Occipital lobe (tissue), 3 donors: ENCODE measurements at places on chromosomes 4 and X. TPM values are rescaled to one million over a fixed set of nuclear protein-coding genes. Genes with fewer than 3 reads are reported as not detected.
A peak's percentile ranks its signal among the peaks of the same experiment; 100 is the strongest.

The SPANXB1 gene
- total RNA-seq: not detected

The KLB gene
- not detected for total RNA-seq

- no peak for DNase-seq
Measured at GRCh38 chr4:147578051-147578476, 39.1 kb upstream of the TMEM184C start.

- DNase-seq: no peak
Measured at GRCh38 chr4:30723201-30723955, 3.2 kb downstream of the PCDH7 start.

DNA sequence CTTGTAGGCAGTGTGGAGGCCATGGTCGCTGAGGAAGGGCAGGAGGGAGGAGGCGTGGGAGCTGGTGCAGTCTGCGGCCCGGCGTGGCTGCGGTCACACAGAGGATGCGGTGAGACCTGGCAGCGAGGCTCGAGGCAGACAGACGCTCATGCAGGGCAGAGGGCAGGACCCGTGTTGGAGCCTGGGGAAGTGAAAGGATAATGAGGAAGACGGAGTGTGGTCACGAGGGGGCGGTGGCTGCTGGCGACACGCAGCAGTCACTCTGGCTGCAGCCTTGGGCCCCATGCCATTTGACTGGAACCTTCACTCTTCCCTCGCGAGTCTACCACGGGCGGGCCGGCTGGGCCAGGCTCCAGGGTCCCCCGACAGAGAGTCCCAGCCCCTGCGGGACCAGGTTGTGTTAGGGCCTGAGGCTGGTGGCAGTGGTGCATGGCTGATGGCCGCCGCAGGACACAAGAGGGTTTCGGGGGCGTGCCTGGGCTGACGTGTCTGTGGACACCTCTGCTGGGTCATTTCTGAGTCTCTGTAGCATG is 68.8 kb upstream of the HGFAC start:
- no peak for DNase-seq

DNA sequence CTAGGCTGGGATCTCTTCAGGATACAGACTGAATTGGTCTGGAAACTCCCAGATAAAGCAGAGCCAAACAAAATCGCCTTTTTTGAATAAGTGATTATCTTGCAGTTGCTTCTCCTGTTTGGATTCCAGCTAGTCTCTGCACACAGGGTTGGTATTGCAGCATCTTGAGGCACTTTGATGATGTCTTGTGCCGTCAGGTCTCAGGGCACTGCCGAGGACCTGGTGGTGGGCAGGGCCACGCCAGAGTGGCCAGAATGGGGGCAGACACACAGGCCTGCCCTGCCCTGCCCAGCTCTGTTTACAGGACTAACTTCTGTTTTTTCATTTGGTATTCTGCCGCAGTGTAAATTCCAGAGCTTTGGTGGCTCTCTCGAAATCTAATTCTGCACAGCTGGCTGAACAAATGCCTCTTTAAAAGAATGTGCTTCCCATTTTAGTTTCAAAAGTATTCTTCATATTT is 276.1 kb downstream of the NR3C2 start:
- DNase-seq: no peak

GRCh38 chr4:32425243-32425642 is 1705.1 kb downstream of the PCDH7 start:
- DNase-seq: no peak

The ARR3 gene
- total RNA-seq: not detected

- DNase-seq: no peak
Measured at GRCh38 chr4:54192811-54193210, 36.3 kb upstream of the PDGFRA start.

GRCh38 chr4:94253036-94253435 is 45.4 kb downstream of the SMARCAD1 start:
- no peak for DNase-seq

GRCh38 chrX:37371578-37371991 is 22.4 kb downstream of the PRRG1 start:
- peak; percentile 8 for DNase-seq

GRCh38 chr4:10018818-10019461 is 2.4 kb downstream of the SLC2A9 start:
- DNase-seq: peak; percentile 87

- DNase-seq: no peak
Measured at GRCh38 chrX:131987252-131987651, 35.9 kb upstream of the STK26 start.

DNA sequence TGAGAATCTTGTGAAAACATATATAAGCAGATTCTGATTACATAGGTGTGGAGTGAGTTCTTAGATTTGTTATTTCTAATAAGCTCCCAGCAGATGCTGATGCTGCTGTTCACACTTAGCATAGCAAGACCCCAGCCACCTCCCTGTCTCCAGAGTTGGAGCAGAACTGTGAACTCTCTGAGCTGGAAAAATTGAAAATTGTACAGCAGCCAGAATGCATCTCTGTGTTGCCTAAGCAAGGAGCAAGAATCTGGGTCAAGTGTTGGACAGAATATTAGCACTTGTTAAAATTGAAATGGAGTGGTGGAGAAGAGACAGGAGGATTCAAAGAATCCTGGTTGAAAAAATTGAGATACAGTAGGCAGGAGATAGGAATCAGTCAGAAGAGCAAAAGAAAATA is 146.6 kb upstream of the FAM47C start:
- DNase-seq: no peak

The CCDC149 gene
- total RNA-seq: 20.9 TPM

GRCh38 chr4:14994242-14994641 is 8.0 kb upstream of the CPEB2 start:
- DNase-seq: no peak

- DNase-seq: no peak
Measured at GRCh38 chr4:163042306-163042705, 124.4 kb downstream of the NAF1 start.

The TMEM31 gene
- not detected for total RNA-seq

The GPR143 gene
- 1.2 TPM for total RNA-seq

GRCh38 chr4:188680004-188680666 is 540.9 kb downstream of the TRIML1 start:
- no peak for DNase-seq

DNA sequence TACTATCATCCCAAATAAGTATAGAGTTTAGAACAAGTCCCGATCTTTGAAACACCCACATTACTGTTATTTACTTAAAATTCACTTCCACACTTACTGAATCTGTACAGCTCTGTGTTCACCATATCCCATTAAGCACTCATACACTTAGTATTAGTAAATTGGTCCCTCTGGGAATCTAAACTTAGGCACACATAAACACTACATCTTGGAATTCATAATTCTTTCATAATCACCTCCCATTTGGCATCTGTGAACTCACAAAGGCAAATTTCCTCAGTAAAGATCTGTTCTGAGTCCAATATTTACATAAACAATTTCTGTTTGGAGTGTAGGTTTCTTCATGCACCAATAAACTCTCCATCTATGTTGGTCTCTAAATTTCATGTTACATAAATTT is 52.6 kb upstream of the PPARGC1A start:
- no peak for DNase-seq

DNA sequence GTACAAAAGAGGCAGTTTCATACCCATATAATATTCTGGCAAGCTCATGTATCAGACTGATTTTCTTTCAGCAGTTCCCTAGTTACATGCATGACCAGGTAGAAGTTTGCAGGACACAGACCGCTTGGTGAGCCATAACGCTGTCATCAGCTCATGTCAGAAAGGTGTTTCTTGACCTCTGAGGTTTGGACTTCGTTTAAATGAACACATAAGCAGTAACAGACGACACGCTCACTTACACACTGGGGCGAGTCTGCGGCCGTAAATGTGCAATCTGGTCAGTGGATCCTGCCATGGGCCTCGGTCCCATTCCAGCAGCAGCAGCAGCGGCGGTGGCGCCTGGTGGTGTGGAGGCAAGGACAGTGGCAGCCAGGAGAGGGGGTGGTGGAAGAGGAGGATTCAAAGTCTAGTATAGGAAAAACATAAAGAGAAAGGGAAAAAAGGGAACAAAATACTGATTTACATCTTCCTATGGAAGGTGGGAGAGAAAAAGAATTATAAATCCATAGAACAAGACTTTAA is 111.9 kb upstream of the CBR4 start:
- DNase-seq: no peak

- DNase-seq: no peak
Measured at GRCh38 chr4:41939016-41939626, 3.9 kb downstream of the TMEM33 start.

GRCh38 chrX:66013194-66013816 is 26.6 kb downstream of the VSIG4 start:
- DNase-seq: no peak

- DNase-seq: no peak
Measured at GRCh38 chrX:81377329-81377728, 175.4 kb downstream of the SH3BGRL start.

GRCh38 chrX:147978931-147979330 is 2.2 kb upstream of the FMR1NB start:
- DNase-seq: no peak

The OCIAD2 gene
- total RNA-seq: 27.6 TPM

The TCP11X1 gene
- not detected for total RNA-seq

DNA sequence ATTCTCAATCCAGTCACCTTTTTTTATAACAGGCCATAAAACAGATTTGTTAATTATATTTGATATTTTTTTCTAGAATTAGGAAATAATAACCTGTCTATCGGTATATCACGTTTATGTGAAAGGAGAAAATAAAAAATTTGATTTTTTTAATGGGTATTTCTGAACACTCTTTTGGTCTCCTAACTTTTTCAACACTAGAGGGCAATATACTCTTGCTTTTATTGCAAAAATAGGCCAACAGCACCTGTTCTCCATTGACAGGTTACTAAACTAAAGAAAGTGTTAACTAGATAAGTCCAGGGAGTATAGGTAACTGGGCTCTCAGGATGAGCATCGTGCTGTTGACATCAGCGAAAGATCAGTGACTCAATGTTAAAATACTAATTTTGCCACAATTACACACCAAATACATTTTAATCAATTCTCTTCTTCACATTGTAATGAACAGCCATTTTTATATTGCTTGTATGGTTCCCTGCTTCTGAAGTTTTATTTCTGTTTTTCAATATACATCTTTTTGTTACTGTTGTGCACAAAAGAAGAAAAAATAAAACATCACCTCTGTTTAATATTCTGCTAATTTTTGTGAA is 22.8 kb downstream of the NDST4 start:
- no peak for DNase-seq

DNA sequence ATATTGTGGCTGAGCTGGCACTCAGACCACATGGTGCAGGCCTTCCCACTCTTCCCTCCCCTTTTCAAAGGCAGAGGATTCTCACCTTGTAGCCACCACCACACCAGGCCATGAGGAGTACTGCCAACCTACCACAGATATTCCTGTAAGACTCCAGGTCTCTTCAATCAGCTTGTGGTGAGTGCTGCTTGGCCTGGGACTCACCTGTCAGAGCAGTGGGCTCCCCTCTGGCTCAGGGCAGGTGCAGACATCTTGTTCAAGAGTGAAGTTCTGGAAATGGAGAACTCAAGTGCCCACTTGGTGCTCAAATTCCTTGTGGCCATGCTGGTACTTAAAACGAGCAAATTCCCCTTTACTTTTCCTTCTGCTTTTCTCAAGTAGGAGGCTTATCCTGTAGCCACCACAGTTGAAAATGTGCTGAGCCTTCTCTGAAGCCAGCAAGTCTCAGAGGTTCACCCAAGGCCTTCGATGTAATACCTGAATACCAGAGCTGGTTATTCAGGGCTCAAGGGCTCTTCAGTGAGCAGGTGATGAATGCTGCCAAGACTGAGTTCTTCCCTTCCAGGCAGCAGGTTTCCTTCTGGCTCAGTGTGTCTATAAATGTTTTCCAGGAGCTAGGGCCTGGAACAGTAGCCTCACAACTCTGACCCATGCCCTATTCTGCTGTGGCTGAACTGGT is 212.9 kb downstream of the TEX13C start:
- DNase-seq: no peak

DNA sequence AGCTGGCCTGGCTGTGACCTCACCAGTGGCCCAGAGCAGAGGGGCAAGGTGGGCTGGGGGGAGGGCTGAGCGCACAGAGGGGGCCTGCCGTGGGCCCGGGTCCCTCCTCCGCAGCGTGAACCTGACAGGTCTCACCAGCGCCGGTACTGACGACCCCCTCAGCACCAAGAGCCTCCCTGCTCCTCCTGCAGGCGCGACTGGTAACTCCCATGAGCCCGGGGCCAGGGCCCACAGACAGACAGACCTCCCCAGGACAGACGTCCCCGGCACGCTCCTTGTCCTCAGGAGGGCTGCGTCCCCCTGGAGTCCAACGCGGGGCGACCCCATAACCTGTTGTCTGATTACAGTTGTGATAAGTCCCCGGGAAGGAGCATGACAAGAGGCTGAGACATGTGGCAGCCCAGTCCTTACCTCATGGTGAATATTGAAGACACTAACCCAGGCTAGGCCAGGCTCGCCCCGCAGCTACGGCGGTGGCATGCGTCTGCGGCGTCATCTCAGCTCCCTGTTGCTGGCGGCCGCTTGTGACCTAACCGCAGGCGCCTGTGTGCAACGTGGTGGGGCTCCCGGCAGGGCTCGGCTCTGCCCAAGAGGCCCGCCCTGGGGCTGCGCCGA is 8.5 kb downstream of the AKAP17A start:
- no peak for DNase-seq

DNA sequence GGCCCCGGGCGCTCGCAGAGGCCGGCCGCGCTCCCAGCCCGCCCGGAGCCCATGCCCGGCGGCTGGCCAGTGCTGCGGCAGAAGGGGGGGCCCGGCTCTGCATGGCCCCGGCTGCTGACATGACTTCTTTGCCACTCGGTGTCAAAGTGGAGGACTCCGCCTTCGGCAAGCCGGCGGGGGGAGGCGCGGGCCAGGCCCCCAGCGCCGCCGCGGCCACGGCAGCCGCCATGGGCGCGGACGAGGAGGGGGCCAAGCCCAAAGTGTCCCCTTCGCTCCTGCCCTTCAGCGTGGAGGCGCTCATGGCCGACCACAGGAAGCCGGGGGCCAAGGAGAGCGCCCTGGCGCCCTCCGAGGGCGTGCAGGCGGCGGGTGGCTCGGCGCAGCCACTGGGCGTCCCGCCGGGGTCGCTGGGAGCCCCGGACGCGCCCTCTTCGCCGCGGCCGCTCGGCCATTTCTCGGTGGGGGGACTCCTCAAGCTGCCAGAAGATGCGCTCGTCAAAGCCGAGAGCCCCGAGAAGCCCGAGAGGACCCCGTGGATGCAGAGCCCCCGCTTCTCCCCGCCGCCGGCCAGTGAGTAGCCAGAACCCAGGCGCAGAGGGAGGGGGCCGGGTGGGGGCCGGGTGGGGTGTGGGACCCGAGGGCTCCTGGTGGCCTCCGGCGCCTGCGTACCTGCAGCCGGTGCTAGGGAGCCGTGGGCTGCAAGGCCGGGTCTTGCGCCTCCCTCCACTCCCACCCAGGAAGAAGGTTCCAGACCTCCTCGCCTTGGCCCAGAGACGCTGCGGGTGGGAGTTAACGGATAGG is 534 bp downstream of the MSX1 start:
- no peak for DNase-seq

DNA sequence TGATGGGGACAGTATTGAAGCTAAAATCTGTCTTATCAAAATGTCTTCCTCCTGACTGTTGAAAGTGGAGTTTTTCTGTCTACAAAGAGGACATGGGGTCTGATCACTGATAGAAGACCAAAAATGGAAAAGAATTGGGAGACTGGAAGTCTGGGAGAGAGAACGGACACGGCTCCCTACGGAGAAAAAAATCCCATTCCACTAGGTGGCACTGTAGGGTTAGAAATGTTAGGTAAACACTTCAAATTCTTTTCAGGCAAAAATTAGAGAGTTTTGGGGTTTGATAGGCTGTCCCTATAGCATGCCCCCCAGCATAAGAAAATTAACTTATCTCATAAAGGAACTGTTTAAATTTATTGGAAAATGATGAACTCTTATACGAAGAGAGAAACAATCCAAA is 200.5 kb downstream of the FAM133A start:
- DNase-seq: no peak

- DNase-seq: no peak
Measured at GRCh38 chrX:10893366-10893765, 217.8 kb upstream of the HCCS start.

The POU3F4 gene
- 12.6 TPM for total RNA-seq
